Activated CD4-positive, alpha-beta memory T cell treated with anti-CD3 and anti-CD28 coated beads for 36 hours (primary cell): ENCODE measurements at places on chromosomes 16 and 17. TPM values are rescaled to one million over a fixed set of nuclear protein-coding genes. Genes with fewer than 3 reads are reported as not detected.

Gene CCL3
- total RNA-seq = 989 TPM

Gene KRTAP4-5
- total RNA-seq = not detected

Gene PMFBP1
- total RNA-seq = 0.29 TPM

Gene FBXO39
- not detected for total RNA-seq

Gene TMEM88
- 2.4 TPM for total RNA-seq

Gene LGALS9
- 44.3 TPM for total RNA-seq

Gene NPTX1
- 1.4 TPM for total RNA-seq

Gene TMEM92
- total RNA-seq = 0.07 TPM

Gene MPDU1
- 52.6 TPM for total RNA-seq

Gene MVP
- total RNA-seq = 156 TPM

Gene ASPA
- total RNA-seq = not detected

Gene TEX14
- 0.17 TPM for total RNA-seq

Gene ST6GALNAC1
- total RNA-seq = 2.3 TPM
